Activated CD4-positive, CD25-positive, alpha-beta regulatory T cell treated with anti-CD3 and anti-CD28 coated beads, Interleukin-2, amount 50 U/mL, for 24 hours (primary cell): ENCODE measurements at places on chromosomes 16 and 17.

- ATAC-seq, result no peak
These were observed 111.8 kb downstream of the SDK2 start for GRCh38 chr17:73532421-73532901.

GRCh38 chr17:66351033-66351432 is 48.6 kb downstream of the PRKCA start:
- no peak for ATAC-seq

DNA sequence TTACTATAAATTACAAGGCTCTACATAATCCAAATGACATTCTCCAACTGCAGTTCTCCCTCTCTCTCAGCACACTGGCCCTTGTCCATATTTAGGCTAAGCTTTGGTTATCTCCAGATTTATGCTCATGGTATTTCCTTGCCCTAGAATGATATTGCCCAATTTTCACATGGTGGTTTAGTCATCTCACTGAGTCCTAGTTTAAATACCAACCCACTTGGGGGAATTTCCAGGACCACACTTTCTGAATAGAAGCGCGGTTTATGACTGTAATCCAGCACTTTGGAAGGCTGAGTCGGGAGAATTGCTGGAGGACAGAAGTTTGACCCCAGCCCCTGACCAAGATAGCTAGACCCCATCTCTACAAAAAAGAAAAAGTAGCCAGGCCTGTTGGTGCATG is 280.1 kb upstream of the MON1B start:
- no peak for ATAC-seq

DNA sequence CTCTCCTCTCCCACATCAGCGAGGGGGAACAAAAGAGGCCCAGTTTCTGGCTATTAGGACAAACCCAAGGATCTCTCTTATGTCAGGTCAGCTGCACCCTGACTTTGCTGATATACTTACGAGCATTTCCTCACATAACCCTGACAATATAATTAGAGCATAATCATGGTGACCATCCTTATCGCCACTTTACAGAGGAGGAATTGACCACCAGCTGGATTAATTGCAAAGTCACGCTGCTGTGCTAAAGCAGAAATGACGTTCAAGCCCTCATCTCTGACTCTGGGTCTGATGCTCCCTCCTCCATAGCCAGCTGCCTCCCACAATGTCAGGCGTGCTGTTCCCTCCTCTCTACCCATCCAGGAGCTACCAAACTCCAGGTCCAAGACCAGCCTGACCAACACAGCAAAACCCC is 42.6 kb downstream of the TRARG1 start:
- no peak for ATAC-seq

- no peak for ATAC-seq
These were observed 4.3 kb downstream of the TSR3 start for GRCh38 chr16:1347286-1347855.

DNA sequence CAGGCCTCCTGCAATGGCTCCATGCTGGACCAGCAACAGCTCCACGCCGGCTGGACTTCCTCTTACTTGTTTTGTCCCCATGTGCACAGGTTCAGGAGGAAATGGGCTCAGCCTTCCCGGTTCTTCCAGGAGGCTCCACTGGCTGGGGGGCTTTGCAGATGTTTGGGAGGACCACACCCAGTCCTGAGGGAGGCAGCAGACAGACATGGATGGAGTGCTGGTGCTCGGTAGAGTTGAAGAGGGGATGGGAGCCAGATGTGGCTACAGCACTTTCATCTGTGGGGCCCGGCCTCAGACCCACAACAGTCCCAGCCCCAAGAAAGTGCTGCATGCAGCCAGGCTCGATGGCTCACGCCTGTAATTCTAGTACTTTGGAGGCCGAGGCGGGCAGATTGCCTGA is 21.8 kb downstream of the NARF start:
- ATAC-seq, result no peak

- no peak for ATAC-seq
These were observed 112.5 kb upstream of the HLF start for GRCh38 chr17:55152236-55152635.

DNA sequence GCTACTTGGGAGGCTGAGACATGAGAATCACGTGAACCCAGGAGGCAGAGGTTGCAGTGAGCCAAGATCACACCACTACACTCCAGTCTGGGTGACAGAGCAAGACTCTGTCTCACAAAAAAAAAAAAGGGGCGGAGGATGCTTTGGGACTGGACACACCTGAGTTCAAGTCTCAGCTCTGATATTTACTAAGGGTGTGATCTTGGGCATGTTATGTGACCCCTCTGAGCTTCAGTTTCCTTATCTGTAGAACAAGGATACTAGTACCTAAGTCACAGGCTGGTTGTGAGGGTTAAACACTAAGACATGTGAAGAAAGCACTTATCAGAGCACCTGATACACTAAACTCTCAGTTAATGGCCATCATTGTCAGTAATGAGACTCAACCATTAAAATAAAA is 25.9 kb downstream of the HOXB1 start:
- no peak for ATAC-seq

- no peak for ATAC-seq
These were observed 9.9 kb downstream of the CAPNS2 start for GRCh38 chr16:55576384-55576783.

DNA sequence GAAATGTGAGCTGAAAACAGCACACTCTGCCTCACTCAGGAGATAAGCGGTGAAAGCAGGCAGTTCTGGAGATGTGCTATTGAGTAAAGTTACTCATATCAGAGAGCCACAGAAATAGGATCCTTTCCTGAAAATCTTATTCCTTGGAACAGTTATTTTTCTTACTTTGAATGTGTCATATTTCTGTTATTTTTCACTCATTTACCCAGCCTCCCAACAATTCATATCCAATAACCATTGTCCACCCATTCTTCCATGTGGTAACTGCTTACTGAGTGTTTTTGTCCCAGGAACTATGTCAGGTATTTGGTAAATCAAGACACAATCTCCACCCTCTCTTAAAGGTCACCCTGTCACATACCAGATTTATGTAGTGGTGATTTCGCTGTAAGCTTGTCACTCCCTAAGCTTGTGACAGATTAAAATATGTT is 144.9 kb downstream of the PARN start:
- no peak for ATAC-seq

DNA sequence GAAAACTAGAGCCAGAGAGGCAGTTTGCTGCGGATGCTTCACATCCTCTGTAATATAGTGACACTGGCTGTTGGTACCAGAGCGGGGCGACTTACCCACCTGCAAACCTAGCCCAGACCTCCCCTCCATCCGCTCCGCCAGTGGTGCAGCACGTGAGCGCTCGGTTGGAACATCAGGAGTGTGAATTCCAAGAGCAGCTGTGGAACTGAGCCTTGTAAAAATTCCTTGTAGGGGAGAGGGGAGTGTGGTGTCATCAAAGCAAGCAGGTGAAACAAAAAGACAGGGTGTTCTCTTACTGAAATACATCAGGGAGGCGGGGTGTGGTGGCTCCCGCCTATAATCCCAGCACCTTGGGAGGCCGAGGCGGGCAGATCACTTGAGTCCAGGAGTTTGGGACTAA is 51.3 kb downstream of the CCDC42 start:
- no peak for ATAC-seq

DNA sequence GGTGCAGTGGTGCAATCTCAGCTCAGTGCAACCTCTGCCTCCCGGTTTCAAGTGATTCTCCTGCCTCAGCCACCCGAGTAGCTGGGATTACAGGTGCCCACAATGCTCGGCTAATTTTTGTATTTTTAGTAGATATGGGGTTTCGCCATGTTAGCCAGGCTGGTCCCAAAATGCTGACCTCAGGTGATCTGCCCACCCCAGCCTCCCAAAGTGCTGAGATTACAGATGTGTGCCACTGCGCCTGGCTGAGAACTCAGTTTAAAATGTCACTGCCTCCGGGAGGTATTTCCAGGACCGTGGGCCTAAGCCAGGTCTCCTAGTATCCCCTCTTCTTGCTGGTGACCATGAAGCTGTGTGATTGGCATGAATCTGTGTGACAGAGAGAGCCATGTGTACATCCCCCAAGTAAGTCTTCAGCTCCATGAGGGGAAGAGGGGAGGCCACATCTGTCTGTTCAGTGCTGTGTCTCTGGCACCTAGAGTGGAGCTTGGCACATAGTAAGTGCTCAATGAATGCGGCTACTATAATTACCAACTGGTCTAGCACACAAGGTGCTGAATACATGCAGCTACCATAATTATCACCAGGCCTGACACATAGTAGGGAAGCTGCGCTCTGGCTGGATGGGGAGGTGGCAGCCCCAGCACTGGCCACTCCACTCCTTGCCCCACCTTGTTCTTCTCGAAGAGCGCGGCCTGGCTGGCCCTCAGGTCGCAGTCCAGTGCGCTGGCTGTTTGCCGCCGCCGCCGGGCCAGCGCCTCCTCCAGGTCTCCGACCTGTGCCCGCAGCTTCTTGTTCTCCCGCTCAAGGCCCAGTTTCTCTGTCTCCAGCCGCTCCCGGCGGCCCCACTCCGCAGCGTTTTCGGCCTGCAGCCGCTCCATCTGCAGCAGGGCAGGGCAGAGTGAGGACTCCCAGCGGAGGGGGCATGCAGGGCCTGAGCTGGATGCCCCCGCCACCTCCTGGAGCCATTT is 18.7 kb downstream of the CCDC102A start:
- no peak for ATAC-seq

- no peak for ATAC-seq
These were observed 122.0 kb downstream of the CPPED1 start for GRCh38 chr16:12681653-12682052.

- no peak for ATAC-seq
These were observed 122.6 kb downstream of the AXIN2 start for GRCh38 chr17:65438708-65439294.
